RPMI7951 (cell line): ENCODE measurements at places on chromosomes 2 and 18. TPM values are rescaled to one million over a fixed set of nuclear protein-coding genes. Genes with fewer than 3 reads are reported as not detected.

The PRKAG3 gene
- total RNA-seq = not detected in 2 replicates

The DYNAP gene
- total RNA-seq = not detected in 2 replicates

The FABP1 gene
- not detected in 2 replicates for total RNA-seq

The FAP gene
- total RNA-seq = 142 and 170 TPM in 2 replicates

The HRH4 gene
- not detected in 2 replicates for total RNA-seq

The INO80C gene
- total RNA-seq = 1.7 and 3.4 TPM in 2 replicates

The FAM237A gene
- not detected in 2 replicates for total RNA-seq

The FBXO36 gene
- total RNA-seq = 5.2 and 6.4 TPM in 2 replicates

The KIF5C gene
- 0.12 and 0.29 TPM in 2 replicates for total RNA-seq
